ENCODE measurements at places on chromosomes 11 and 22. TPM values are rescaled to one million over a fixed set of nuclear protein-coding genes. Genes with fewer than 3 reads are reported as not detected.
A peak's percentile ranks its signal among the peaks of the same experiment; 100 is the strongest.

DNA sequence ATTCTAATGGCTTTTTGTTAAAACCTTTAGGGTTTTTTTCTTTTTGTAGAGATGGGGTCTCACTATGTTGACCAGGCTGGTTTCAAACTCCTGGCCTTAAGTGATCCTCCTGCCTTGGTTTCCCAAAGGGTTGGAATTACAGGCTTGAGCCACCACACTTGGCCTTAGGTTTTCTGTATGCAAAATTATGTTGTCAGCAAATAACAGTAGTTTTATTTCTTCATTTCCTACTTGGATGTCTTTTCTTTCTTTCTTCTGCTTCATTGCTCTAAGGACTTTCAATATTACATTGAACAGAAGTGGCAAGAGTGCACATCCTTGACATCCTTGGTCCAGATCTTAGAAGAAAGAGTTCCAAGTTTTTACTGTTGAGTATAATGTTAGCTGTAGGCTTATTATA lies 52.8 kb downstream of the CCDC81 start:
- no peak for DNase-seq

The SULT4A1 gene
- 21.6 TPM for polyA plus RNA-seq

- no peak for DNase-seq
Measured at GRCh38 chr11:117423046-117423575, 95.5 kb downstream of the CEP164 start.

DNA sequence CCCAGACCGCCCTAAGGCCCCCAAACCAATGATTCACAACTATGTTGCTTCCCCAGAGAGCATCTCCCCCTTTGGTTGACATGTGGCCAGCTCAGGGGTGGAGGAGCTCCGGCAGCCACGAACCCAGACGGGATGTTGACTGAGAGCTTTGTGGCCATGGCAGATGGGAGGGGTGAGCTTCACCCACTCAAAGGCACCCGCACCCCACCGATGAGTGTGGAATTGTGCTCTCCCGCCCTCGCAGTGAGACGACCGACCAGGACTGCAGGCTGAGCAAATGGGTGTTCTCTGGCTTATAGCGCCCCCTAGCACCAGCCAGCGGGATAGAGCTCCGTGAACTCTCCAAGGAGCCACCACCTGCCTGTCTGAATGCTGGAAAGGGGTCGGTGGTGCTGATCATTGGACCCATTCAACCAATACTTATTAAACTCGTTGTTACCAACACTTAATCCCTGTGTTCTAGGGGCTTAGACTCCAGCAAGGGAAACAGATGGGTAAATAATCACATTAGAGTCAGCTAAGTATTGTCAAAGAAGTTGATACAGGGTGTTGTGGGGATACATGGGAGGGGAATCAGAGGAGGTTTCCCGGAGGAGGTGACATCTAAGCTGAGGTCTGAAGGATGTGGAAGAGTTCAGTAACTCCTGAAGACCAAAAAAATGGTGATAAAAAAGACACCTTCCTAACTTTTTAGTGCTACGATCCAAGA lies 4.5 kb upstream of the TIMP3 start:
- peak; percentile 77 for DNase-seq

The GRAP2 gene
- polyA plus RNA-seq: 3.4 TPM

DNA sequence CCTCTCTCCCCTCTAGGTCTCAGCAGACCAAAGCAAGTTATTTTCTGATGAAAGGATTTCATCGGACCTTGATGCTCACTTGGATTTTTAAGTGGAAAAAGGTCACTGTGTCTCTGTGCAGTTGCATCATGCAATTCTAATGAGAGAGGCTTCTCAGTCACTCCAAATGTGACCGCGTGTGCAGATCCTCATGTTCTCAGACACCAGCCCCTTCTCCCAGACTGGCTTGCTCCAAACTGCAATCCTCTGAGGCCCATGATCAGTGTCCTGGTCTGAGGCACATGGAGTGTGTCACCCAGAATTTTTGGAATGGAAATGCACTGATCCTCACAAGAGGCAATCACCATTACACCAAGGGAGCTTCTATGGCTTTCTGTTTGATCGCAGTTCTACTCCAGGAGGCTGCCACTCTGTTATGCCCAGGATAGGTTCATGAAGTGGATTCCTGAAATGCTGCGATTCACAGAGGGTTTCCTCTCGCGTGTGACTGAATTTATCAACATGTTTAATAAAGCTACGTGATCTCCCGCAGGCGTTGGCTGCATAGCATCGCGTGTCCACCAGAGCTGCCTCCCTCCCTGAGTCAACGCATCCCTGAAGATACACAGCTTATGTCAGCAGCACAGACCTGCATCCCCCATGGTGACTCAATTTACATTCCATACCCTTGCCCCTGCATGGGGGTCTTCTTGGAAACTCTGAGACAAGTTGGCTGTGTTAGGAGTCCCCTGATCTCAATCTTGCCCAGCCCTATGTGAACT lies 544.6 kb upstream of the B3GAT1 start:
- DNase-seq: no peak

DNA sequence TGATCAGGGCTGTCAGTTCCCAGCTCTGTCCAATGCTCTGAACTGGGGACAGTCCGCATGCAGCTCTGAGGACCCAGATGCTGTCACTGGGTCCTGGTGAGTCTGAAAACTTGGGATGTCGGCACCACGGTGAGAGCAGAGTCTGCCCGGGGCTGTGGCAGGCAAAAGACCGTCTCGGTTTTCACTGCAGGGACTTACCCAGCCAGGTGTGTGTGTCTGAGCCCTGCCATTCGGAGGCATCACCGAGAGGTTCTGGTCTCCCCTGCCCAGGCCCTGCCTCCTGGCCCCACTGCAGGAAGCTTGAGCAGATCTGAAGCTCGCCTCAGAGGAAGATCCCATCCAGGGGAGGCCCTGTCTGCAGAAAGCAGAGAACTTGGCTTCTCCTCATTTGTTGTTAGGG lies 5.2 kb downstream of the TP53AIP1 start:
- no peak for DNase-seq

GRCh38 chr11:26420331-26420730 lies 88.4 kb downstream of the ANO3 start:
- no peak for DNase-seq

DNA sequence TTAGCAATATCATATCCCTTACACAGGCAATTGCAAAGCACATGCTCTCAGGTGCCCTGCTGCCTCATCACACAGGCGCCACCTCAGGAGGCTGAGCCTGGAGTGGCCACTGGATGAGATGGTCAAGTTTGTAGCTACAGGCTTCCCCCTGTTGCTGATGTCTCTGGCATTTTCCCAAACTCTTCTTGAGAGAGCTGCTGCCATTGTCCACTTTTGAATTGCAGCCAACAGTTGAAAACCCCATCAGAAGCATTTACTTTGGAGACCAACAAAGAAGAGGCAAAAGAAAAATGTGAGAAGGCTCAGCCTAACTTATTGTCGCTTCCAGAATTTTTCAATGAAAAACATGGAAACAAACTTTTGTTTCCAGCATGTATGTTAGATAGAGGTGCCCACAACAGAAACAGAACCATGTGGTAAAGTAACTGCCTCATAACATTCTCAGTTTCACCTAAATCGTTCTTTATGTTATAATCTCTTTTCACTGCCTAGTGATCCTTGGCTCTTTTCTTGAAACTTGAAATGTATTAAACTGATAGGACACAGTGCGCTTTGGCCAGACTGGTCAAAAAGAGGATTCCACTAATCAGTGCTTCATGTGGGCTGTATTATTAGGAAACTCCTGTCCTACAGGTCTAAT lies 47.6 kb upstream of the OR8B8 start:
- no peak for DNase-seq

The OR6A2 gene
- not detected for polyA plus RNA-seq

- DNase-seq: peak; percentile 76
Measured at GRCh38 chr22:20957102-20957682, 9.9 kb upstream of the AIFM3 start.

- DNase-seq: no peak
Measured at GRCh38 chr11:6647836-6648235, 7.8 kb downstream of the DCHS1 start.

DNA sequence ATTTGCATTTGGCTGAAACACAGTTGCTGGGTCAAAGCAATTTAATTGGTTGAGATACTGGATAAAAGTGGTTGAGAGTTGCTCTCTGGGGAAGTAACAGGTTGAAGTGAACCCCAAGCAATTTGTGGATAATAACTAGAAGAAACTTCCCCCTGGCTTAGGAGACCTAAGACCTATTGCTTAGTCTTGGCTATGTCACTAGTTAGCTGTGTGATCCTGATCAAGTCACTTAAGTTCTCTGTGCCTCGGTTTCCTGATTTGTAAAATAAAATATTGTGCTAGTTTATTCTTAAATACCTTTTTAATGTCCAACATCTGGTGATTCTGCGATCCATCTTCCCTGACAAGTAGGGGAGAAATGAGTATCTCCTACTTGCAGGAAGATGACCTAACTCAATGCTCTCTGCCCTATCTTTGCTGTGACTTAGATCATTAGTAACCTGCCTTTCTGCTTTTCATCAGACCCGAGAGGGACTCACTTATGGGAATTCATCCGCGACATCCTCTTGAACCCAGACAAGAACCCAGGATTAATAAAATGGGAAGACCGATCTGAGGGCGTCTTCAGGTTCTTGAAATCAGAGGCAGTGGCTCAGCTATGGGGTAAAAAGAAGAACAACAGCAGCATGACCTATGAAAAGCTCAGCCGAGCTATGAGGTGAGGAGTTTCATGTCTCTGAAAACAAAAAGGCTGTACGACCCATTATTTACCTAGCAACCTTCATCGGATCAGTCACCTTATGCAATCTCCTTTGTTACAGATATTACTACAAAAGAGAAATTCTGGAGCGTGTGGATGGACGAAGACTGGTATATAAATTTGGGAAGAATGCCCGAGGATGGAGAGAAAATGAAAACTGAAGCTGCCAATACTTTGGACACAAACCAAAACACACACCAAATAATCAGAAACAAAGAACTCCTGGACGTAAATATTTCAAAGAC lies 37.5 kb downstream of the EHF start:
- DNase-seq: no peak

DNA sequence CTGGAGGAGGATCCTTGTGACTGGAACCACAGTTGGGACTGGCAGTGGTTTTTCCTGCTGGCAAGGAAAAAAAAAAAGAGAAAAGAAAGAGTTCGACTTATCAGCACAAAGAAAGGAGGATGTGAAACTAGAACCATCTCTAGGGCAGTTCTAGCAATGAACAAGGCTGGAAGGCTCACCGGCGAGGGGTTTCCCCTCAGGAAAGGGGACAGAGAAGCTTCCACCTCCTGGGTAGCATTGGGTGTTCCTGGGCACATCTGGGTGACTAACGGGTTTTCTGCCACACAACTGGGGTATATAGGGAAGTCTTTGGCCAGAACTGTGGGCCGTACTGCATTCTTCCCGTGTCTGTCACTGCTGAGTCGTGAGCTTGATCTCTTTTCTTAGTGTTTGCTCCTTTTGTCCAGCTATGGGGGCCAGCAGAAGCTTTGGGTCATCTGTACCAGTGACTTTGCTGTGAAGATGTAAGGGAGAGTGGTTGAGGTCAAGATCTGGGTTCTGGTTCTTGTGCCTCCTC lies 109.4 kb upstream of the OR4B1 start:
- no peak for DNase-seq

- DNase-seq: no peak
Measured at GRCh38 chr22:23790819-23791737, 4.3 kb downstream of the SMARCB1 start.

DNA sequence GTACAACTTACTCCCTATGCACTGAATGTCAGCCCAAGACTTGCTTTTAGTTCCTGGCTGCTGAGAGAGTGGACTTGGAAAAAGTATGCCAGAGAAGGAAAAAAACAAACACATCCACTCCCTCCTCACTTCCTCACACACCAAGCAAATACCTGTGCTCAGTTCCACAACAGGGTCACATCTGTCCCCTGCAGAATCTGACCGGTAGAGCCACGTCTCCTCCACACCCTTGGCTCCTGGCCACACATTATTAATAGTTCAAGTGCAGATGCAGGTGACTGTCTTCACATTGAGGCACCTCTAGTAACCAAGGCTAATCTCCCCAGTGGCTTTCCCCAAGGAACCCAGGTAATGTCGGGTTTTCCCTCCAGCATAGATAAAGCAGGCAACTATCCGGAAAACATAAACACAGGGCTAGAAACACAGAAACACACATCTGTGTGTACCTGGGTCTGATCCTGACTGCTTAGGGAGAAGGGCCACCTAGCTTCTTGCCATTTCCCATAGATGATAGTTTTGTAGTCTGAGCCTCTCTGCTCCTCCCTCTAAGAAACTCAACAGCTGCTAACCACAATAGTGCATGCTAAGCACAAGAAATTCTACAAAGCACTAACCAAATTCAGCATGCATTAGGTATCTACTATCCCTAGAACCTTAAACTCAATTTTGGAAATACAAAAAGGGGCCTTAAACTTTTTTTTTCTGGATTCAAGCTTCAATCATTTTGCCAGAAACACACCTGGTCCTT lies 10.2 kb downstream of the SYTL2 start:
- no peak for DNase-seq

The PHRF1 gene
- 14.6 TPM for polyA plus RNA-seq

DNA sequence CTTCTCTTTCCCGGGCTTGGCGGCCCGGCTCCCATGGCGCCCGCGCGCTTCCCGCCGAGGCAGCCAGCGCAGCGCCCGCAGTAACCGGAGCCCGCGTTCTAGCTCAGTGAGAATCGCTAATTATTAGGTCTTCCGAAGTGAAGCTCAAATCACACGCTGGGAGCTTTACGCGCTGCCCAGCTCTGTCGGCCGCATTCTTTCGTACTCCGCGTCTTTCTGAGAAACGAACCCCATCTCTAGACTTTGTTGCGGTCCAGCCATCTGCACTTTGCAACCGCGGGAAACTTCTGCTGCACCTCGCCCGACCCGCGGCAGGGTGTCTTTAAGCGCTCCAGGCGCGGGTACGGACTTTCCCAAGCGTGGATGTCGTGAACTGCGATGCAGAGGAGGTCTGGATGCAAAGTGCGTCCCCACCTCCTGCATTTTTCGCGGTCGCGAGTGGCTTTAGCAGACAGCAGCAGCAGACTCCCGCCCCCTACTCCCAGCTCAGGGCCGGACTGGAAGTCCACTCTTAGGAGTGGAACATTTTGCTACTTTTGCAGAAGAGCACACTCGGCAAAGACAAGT lies 6.0 kb upstream of the PAX6 start:
- peak; percentile 36 for DNase-seq

- no peak for DNase-seq
Measured at GRCh38 chr22:39017596-39018365, 3.1 kb upstream of the APOBEC3D start.

- peak; percentile 72 for DNase-seq
Measured at GRCh38 chr11:73439002-73439843, 63.0 kb downstream of the RELT start.

DNA sequence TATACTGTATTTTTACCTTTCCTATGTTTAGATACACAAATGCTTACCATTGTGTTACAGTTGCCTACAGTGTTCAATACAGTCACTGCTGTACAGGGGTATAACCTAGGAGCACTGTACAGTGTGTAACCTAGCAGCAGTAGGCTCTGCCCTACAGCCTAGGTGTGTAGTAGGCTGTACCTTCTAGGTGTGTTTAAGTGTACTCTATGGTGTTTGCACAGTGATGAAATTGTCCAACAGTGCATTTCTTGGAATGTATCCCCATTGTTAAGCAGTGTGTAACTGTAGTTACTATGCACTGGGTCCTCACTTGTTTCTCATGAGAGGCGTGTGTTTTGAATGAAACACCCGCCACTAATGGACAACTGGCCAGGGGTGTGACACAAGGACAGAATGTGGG lies 269.0 kb downstream of the OPCML start:
- DNase-seq: no peak

- DNase-seq: no peak
Measured at GRCh38 chr22:44193535-44193891, 12.8 kb downstream of the PARVG start.
